Daoy (cell line): ENCODE measurements at places on chromosomes 2 and 18. TPM values are rescaled to one million over a fixed set of nuclear protein-coding genes. Genes with fewer than 3 reads are reported as not detected.

GRCh38 chr2:158043181-158043948, 58.3 kb upstream of the UPP2 start:
- DNase-seq, result no peak

NLRC4 gene
- total RNA-seq, result not detected in 2 replicates

DNA sequence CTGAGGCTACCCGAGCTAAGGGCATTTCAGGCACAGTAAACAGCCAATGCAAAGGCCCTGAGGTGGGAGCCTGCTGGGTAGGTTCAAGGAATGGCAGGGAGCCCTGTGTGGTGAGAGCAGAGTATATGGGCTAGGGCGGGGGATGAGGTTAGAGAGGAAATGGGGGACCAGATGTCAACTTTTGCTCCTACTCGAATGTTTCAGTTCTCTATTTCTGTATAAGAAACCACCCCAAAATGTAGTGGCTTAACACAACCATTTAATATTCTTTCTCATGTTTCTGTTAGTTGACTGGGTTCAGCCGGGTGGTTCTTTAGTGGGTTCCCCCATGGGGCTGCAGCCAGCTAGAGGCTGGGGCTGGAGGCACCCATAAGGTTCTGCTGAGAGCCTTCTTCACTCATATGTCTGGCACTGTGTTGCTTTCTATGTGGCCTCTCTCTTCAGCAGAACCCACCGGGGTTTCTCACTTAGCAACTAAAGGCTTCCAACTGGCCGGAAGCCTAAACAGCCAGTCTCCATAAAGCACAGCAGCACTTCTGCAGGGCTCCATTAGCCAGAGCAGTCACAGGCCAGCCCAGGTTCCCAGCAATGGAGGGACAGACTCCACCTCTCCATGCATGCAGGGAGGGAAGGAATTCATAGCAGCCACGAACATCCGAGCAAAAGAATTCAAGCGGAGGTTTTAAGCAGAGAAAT, 5.6 kb upstream of the ATOH8 start:
- no peak for DNase-seq

DNA sequence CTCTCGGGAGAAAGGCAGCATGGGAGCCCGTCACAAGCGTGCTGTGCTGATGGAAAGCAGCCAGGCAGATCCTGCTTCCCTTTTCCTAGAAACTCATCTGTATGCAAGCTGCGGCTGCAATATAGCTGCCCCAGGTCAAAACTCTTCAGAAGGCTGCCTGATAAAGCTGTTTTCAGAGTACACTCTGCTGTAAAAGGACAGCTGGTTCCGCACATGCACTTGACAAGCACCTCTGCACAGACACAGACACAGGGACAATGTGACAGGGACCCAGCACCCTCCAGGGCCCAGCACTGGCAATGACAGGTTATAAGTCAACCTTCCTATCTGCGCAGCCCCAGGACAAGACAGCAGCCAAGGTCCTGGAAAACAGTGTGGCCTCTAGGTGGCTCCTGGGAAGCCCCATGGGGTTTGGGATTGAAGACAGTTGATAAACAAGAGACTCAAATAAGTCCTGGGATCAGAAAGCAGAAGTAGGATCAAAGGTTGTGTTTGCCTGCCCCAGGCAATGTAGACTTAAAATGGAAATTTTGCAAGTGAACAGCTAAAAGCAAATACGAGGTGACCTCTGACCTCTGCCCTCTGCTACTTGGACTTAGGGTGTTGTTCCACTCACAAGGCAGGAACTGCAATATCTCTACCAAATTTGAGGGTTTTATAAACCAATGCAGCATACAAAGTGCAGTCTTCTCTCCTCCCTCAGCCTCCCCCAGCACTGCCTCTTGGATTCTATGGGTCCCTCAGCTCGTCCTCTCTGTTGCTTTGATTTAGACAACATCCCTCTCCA, 16.9 kb downstream of the SLC66A2 start:
- no peak for DNase-seq

DNA sequence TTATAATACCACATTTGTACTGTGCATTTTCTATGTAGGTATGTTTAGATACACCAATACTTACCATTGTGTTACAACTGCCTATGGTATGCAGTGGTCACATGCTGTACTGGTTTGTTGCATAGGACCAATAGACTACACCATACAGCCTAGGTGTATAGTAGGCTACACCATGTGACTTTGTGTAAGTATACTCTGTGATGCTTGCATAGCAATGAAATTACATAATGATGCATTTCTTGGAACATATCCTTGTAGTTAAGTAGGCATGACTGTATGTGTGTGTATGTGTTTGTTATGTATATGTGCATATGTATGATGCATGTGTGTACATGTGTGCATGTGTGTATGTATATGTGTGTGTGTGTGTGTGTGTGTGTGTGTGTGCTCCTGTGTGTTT, 157.6 kb downstream of the TDRD15 start:
- DNase-seq, result no peak

- peak; percentile 92 for DNase-seq
These were observed 21.6 kb upstream of the SPATA3 start for GRCh38 chr2:230974096-230974913.

DNA sequence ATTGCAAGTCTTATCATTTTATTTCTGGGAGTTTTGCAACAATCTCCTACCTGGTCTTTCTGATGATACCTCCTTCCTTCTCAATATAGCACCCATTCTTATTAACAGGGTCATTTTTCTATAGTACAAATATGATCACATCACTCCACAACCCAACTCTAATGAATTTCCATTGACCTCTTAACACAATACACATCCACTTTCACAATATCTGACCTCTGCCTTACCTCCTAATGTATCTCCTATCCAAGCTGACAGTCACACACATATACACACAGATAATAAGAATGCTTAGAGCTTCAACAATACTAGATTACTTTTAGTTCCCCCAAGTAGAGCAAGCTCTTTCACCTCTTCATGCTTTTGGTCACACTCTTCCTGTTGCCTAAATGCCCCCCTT, 40.9 kb downstream of the EVA1A start:
- no peak for DNase-seq

OR6B2 gene
- total RNA-seq, result not detected in 2 replicates

DNA sequence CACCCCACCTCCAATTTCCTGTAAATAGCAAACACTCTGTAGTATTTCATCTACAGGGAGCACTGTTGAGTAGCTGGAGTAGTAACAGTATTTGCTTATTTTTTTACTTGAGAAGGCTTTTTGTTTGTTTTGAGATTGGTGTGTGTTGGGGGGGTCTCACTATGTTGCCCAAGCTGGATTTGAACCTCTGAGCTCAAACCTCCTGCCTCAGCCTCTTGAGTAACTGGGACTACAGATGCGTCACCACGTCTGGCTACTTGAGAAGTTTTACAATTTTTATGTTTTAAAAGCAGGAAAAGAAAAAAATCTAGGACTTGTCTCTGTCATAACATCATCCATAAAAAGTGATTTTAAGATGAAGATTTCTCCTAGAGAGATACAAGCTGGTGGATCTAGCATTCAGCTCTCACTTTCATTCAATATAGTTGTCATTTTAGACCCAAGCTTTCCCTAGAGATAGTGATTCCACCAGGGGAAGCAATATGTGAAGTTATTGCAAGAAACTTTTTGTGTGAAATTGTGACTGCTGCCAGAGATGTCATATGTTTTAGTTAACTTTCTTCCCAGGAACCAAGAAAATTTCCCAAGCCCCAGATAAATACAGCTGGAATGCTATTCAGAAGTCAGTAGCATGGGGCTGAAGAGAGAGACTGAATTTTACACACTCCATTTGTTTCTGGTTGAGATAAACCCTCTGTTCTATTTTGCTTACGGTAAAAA, 60.2 kb upstream of the MAP4K3 start:
- no peak for DNase-seq

GRCh38 chr2:134778372-134778771, 59.6 kb upstream of the TMEM163 start:
- DNase-seq, result peak; percentile 15

GRCh38 chr2:8915941-8916340, 78.5 kb upstream of the KIDINS220 start:
- no peak for DNase-seq

DNA sequence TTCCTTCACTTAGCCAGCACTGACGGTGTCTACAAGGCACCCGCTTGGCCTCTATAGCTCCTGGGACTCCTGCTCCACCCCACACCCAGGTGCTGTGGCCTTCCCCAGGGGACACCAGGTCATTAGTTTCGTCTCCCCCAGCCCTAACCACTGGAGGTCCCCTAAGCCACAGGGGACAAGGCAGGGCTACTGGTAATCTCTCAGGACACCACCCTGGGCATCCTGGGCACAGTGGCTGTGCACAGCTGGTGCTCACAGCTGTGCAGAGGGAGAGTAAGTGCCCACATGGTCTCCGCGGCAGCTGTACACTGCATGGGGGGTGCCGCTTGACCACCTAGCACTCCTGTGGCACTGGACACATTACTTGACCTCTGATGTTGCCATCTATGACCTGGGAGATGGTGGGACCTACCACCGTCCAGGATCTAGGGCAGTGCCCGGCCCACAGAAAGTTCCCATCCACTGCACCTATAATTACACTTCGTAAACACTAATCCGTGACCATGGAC, 134.0 kb downstream of the HDAC4 start:
- DNase-seq, result no peak

DSC2 gene
- 2.8 and 4.3 TPM in 2 replicates for total RNA-seq

GAREM2 gene
- total RNA-seq, result 0.06 and 0.65 TPM in 2 replicates

- DNase-seq, result no peak
These were observed 128.5 kb downstream of the ARL6IP6 start for GRCh38 chr2:152846697-152847470.

GRCh38 chr18:27501671-27502070, 316.6 kb upstream of the CHST9 start:
- DNase-seq, result no peak

DNA sequence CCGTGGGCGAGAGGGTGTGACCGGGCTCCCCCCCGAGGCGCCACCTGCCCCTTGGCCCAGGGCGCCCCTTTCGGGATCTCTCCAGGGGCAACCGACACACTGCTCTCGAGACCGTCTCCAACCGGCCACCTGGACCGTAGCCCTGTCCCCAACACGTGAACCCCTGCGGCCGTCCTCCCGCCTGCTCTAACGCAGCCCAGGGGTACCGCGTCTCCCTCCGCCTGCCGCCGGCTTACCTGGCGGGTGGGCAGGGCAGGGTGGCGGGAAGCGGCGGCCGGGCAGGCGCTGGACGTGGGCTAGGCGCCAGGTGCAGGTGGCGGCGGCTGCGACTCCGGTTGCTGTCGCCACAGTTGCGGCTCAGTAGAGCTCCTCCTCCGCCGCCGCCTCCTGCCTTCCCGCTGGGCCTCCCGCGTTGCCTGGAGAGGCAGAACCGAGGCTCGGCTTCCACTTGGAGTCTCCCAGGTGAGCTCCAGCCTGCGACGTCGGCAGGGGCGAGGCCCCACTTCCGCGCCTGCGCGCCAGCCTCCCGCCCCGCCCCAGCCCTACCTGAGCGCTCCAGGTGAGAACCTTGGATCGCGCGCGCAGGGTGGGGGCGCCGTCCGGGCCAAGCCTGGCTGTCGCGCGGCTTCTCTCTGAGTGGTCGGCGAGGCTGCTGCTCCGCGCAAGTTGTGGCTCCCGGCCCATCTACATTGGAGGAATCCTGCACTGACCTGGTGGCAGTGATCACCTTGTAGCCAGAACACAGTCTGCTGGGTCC, at the start of gene GALNT3:
Gene GALNT3 (minus strand): TSS at position 469 of the 757 bp plus-strand sequence. CDS start 23,547 bp downstream, outside the sequence.
- DNase-seq, result peak; percentile 46

- DNase-seq, result no peak
These were observed 132.3 kb upstream of the NETO1 start for GRCh38 chr18:72999971-73000607.

SLC19A3 gene
- 0.63 and 1.2 TPM in 2 replicates for total RNA-seq

DNA sequence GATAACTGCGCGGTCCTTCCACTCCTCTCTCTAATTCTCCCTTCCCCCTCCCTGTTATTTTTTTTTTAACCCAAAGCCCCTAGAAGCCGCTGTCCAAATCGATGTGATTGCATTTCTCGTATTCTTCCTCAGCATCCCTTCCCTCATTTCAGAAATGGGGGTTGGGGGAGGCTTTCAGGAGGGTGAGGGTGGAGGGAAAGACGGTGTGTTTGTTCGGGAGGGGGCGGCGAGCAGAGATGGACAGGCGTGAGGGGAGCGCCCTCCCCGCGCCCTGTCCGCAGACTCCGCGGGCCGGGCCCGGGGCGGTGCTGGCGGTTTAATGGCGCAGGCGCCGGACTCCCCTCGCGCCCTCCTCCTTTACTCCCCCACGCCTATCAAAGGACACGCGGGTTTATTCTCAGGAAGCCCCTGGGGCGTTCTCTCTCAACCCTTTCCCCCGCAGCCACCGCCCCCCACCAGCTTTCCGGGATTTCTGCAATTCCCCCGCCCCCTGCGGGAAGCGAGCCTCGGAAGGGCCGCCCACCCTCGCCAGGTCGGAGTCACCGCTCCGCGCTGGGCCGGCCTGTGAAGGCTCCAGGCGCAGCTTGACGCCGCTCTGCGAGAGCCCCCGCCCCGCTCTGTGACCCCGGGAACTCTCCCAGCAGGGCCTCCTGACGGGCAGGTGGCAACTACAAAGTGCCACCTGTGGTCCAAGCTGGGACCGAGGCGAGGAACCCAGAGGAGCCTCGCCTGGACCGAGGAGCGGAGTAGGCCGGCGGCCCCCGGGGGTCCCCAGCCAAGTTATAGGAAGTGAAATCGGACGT, 981 bp downstream of the ST8SIA3 start:
- no peak for DNase-seq

GRCh38 chr2:238716171-238716570, 131.7 kb upstream of the TWIST2 start:
- no peak for DNase-seq

TTC31 gene
- total RNA-seq, result 19.4 and 26.3 TPM in 2 replicates

PRKAG3 gene
- total RNA-seq, result not detected in 2 replicates

FER1L5 gene
- total RNA-seq, result 0.06 TPM in 1 of 2 replicates, not detected in the other

DNA sequence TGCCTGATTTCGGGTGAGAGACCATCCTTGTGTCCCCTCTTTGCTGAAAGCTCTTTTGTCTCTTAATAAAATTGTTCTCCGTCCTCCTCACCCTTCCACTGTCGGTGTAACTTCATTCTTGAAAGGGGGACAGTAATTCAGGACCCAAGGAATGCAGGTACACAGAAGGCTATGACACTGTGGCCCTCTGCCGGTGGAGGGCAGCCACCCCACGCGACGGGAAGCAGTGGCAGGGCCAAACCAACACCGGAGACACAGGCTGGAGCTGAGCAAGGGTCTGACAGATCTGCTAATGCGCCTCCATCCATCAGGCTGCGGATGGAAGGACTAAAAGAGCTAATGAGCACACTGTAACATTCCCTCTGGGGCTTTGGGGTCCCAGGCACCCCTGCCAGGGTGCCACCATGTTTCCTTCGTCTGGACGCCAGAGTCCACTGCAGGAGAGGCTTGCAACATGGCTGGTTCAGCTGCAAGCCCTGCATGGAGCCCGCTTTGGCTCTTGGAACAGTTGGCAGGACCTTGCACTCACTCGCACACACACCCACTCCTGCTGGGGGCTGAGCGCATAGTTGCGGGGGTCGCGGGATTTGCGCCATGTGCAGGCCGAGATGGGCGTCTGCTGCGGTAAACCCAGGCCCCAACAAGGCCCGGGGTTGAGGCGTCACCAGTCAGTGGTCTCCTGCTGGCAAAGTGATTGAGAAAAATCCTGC, 544.1 kb upstream of the CDH7 start:
- no peak for DNase-seq

GRCh38 chr2:58732999-58733398, 491.9 kb upstream of the FANCL start:
- no peak for DNase-seq

GRCh38 chr18:7366597-7366996, 135.7 kb downstream of the LRRC30 start:
- no peak for DNase-seq
